ENCODE measurements at places on chromosomes 6 and 20. TPM values are rescaled to one million over a fixed set of nuclear protein-coding genes. Genes with fewer than 3 reads are reported as not detected.

Gene BPIFA1
- not detected for total RNA-seq

Gene TCP11
- total RNA-seq, result not detected

Gene TULP1
- not detected for total RNA-seq

Gene TP53INP2
- 2.4 TPM for total RNA-seq

Gene TRIM10
- total RNA-seq, result not detected

Gene SOX4
- 3.0 TPM for total RNA-seq

Gene ADGB
- not detected for total RNA-seq

Gene THBS2
- 124 TPM for total RNA-seq

Measured in GM23248 (cell line).